GM20000 (cell line): ENCODE measurements at places on chromosomes 7 and 10.
A peak's percentile ranks its signal among the peaks of the same experiment; 100 is the strongest.

GRCh38 chr7:7099584-7100014 lies 82.7 kb upstream of the C1GALT1 start:
- DNase-seq: no peak

GRCh38 chr10:57955076-57955475 lies 312.6 kb downstream of the IPMK start:
- no peak for DNase-seq

DNA sequence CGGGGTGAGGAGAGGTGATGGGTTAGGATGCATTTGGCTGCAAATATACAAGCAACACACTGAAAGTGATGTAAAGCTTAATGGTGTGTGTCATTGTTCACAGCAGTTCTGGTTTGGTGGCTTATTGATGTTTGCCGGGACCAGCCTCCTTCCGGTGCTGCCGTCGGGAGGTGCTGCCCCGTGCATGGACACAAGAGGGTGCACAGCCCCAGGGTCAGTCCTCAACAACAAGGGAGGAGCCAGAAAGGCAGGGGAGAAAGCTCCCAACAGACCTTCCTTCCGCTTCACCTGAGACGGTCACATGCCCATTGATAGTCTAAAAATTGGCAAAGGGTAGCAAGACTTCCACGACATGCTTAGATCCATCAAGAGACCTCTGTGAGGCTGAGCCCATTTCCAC lies 9.5 kb downstream of the RNF32 start:
- DNase-seq: peak; percentile 52

- no peak for DNase-seq
These were observed 50.6 kb upstream of the CAPZA2 start for GRCh38 chr7:116811768-116812167.

- DNase-seq: peak; percentile 40
These were observed 26.5 kb downstream of the LMTK2 start for GRCh38 chr7:98133181-98133580.

- DNase-seq: no peak
These were observed 21.1 kb downstream of the FAM20C start for GRCh38 chr7:213324-213993.
